ENCODE measurements at places on chromosomes 4 and X.
A peak's percentile ranks its signal among the peaks of the same experiment; 100 is the strongest.

GRCh38 chr4:53195815-53196661 lies 169.8 kb downstream of the SCFD2 start:
- no peak for DNase-seq

DNA sequence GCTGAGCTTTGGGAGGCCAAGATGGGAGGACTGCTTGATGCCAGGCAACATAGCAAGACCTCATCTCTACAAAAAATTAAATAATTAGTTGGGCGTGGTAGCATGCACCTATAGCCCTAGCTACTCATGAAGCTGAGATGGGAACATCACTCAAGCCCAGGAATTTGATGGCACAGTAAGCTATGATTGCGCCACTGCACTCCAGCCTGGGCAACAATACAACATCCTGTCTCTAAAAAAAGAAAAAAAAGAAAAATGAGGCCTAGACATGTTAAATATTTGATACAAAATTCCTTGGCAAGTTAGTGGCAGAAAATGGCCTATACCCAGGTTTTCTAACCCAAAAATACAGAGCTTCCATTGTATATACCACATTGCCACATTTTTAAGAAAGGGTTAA lies 88.1 kb upstream of the MAB21L2 start:
- peak; percentile 58 for DNase-seq

GRCh38 chrX:17009856-17010625 lies 63.6 kb downstream of the REPS2 start:
- DNase-seq = no peak

GRCh38 chr4:86895692-86896488 lies 3.7 kb upstream of the C4orf36 start:
- DNase-seq = peak; percentile 84

DNA sequence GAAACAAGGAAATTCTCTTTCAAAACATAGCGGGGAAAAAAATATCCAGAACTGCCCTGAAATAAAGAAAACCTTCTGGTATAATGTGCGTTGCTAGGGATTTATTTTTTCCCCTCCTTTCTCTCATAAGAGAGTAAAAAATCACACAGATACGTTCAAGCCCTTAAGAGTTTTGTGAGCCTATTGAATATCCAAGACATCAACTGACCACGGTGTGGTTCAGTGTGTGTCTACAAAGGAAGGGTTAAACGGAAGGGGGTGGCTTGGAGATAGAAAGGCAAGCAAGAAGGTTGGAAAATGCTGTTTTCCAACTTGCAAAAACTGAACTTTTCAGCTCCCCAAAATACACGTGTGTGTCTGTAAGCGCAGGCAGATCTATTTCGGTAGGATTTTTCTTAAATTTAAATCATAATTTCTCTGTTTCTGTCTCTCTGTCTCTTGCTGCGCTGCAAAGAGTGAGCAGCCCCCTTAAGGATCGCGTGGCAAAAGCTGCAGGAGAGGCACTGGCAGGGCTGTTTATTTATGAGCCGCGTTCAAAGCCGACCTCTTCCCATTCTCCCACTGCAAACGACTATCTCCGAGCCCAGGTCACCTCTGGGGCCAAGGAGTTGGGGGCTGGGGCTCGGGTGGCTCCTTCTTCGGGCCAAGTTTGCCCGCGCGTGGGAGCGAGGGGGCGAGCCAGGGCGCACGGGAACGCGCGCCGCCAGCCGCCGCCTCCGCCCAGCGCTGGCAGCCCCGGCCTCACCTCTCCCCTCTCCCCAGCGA lies 492 bp upstream of the SLIT2 start:
- no peak for DNase-seq

DNA sequence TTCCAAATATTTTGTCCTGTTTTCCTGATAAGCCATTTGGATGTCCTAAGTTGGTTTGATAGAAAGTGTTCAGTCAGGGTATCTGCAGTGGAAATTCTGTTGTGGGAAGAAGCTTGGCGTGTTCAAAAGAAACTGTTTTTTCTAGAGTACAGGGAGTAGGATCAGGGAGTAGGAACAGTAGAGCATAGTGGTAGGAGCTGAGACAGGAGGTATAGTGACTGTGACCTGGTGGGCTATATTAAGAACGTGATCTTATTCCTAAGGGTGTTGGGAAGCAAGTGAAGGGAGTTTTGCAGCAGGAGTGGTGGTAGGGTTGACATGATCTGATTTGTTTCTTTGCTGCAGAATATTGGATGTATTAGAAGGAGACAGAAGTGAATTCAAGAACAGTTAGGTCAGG lies 348.2 kb downstream of the BMPR1B start:
- DNase-seq = no peak

DNA sequence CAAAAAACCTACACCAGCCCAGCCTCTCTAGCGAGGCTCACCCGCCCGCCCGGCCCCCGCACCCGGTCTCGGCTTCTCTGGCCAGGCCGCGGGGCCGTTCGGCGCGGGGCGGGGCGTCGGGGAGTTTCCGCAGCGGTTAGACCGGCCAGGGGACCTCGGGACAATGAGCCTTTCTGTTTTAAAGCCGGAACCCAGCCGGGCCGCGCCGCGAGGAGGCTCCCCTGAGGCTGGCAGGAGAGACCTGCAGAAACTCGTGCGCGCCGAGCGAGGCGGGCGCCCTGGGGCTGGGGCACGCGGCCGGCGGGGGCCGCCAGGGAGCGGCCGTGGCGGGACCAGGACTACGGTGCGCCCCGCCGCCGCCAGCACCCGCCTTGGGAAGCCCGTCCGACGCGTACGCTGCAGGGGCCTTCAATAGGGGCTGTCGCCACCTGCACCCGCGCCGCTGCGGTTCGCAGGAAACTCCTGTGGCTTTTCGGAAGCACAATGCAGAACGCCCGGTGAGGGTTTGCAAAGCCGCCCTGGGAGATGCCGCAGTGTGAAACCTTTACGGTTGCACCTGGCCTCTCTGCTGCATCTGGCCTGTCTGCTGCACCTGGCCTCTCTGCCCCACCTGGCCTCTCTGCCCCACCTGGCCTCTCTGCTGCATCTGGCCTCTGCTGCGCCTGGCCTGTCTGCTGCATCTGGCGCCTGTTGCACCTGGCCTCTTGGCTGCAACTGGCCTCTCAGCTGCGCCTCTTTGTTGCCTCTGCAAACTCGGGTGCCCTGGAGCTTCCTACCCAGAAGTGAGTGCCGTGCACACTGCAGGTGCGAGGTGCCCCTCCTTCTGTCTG lies 63.9 kb downstream of the TRAPPC11 start:
- DNase-seq = peak; percentile 12
